ENCODE measurements at places on chromosomes 12 and 14.

- no peak for DNase-seq
These were observed 179.7 kb downstream of the TTC8 start for GRCh38 chr14:89004166-89004565.

DNA sequence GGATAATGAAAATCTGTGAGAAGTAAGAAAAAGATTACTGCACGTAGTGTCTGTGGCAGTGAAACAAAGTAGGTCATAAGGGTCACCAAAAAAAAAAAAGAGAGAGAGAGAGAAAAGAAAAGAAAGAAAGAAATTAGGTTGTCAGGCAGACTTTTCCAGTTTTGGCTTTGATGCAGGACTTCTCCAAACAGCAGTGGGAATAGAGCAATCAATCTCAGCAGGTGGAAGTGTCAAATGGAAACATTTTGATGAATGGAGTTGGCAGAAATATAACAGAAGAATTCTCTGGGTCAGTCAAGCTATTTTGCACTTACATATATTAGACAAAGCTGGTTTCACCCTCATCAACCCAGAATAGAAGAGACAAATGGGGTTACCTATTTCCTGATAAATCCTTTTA lies 745.8 kb downstream of the SLC6A15 start:
- no peak for DNase-seq

DNA sequence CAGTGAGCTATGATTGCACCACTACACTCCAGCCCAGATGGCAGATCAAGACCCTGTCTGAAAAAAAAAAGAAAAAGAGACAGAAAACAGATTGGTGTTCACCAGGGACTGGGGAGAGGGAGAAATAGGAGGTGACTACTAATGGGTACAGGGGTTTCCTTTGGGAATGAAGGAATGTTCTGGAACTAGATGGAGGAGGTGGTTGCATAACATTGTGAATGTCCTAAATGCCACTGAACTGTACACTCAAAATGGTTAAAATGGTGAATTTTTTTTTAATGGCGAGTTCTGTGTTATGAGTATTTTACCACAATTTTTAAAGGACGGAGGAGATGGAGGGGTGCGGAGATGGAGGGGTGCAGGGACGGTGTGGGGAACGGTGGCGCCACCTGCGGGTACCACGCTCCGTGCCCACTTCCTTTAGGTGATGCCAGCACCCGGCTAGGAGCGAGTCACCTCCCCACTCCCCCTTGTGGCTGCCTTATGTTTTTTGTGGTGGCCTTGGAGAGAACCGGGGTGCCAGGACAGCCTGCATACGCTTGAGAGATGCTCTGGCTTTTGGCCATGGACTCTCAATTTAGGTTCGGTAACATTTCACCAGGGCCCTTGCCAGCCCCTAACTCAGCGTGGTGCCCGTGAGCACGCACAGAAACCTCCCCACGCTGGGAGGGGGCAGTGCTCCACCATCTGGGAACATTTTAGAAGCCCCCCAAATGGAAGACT lies 16.1 kb downstream of the UBC start:
- peak; percentile 84 for DNase-seq

DNA sequence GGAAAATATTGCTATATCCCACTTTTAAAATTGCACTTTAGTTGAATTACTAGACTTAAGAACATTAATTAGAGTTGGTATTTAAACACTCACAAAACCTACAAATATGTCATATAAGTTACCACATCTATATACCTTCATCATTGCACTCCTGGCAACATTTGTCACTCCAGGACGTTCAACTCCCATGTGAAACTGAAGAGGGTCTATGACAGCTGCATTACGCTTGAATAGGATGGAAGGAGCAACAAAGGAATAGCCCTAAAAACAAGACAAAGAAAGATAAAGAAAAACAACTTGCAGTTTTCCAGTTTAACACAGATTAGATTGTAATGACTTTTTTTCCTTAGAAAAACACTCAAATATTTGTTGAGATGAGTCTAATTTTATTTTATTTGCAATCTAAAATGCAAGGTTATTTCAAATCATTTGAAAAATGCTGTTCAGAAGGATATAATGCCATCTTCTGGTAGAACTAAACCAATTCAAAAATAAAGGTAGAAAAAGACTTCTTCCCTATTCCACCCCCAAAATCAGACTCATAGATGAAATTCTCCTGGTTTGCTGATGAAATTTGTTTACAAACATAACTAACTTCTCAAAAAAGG lies 84.3 kb upstream of the TTC7B start:
- DNase-seq = no peak

- no peak for DNase-seq
These were observed 102.7 kb upstream of the NAV3 start for GRCh38 chr12:77728018-77728417.

DNA sequence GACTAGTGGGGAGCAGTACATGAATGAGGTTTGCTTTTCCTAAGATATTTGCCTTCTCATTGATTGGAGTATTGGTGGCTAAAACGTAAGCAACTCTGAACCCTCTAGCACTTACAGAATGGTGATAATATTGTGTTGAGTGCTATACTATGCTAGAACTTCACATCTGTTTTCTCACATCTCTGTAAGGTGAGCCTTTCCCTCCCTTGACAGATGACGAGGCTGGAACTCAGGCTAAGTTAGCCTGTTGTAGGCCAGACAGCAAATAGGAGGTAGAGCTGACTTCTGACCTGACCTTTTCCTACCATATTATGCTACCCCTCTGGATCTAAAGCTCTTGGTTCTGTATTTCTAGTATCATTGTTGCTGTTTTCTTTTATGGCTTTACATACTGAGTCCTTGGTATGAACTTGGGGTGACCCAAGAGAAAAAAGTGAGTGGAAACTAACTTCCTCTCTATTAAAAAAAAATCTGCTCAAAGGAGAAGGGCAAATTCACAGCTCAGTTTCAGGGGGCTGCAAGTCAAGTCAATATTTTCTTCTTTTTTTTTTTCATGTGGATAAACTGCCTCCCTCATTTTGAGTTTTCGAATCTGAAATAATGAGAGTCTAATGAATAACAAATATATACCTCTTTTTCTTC lies 85.9 kb downstream of the CRADD start:
- DNase-seq = no peak

DNA sequence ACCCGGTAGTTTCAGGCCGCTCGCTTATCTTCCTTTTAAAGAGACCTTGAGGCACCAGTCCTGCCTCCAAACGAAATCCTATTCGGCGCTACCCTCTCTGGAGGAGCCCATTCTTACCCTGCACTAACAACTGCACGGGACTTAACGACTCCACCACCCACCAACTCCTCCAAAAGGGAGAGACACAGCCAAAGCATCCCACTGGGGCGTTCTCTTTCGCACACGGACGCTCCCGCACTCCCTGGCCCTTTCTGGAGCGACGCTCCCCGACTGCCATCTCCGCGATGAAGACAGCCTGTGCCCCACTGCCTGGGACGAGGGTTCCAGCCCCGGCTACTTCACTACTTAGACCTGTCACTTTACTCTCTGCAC lies 650 bp downstream of the GALC start:
- no peak for DNase-seq

GRCh38 chr14:89807892-89808291 lies 146.6 kb downstream of the EFCAB11 start:
- no peak for DNase-seq

GRCh38 chr14:21215130-21215878 lies 53.9 kb downstream of the HNRNPC start:
- no peak for DNase-seq

DNA sequence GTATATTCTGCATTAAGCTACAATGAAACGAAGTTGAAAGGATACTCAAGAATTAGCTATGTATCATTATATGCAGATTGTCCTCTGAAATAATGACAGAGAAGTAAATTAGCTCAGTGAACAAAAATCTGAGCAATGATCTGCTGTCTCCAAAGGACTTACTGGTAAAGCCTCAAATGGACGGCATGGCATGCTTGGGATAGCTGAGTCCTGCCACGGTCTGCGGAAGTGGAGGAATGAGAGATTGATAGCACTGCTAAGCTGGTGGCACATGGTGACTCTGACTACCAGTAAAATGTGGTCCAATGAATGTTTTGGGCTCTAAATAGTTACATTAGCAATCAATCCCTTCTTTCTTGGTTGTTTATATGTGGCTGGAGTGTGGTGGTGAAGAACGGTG lies 3.7 kb upstream of the DENND5B start:
- no peak for DNase-seq

DNA sequence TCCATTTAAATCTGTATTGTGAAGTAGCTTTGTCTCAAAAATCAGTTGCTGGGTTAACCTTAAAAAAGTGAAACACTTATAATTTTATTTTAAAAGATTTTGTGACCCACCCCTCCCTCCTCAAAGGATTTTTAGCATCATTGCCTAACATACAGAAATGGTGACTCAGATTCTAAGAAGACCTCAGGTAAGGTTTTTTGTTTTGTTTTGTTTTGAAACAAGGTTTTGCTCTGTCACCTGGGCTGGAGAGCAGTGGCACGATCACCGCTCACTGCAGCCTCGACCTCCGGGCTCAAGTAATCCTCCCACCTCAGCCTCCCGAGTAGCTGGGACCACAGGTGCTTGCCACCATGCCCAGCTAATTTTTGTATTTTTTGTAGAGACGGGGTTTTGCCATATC lies 74.2 kb downstream of the GNS start:
- DNase-seq = no peak

DNA sequence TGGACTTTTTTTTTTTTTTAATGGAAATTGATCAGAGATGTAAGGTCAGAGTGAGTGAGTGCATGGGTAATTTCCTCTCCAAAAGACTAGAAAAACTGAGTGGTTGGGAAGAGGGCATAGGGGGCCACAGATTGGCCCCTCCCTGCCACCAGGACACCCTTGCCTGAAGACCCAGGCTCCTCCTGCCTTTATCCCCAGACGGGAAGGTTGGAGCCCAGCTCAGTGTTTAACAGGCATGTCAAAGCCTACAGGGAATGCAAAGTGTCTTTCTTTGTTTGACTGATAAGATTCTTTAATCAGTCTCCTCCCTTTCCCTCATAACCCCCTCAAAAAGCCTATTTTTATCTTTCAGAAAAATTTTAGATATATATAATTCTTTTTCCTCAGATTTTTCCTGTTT lies 50.3 kb downstream of the IRAK3 start:
- DNase-seq = no peak
